ENCODE measurements at places on chromosomes 13 and 19.

DNA sequence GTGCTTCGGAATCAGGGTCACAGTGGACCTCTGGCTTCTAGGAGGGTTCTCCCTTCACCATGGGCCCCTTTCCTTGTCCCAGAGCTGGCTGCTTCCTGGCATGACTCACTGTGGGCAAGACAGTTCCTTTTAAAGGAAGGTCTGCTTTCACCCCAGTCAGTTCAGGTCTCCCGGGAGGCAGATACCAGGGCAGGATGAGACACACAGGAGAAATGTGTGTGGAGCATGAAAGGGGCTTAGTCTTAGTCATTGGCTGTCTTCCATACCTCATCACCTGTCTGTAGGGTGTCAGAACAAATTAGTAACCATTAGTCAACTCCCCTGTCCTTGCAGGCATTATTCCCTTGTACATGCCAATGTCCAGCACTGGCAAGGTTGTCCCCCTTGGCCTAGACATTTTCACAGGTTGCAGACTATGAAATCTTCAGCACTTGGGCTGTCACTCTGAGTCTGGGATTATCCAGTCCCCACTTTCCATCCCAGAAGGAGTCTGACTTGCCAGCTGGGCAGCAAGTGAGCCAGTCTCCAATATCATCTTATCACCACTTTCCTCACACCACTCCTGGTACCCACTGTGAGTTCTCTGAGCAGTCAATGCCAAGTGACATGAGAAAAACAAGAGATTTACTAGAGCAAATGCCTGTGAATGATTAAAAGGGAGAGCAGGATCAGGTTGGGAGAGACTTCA, 76.8 kb upstream of the MEDAG start:
- DNase-seq, result no peak

DNA sequence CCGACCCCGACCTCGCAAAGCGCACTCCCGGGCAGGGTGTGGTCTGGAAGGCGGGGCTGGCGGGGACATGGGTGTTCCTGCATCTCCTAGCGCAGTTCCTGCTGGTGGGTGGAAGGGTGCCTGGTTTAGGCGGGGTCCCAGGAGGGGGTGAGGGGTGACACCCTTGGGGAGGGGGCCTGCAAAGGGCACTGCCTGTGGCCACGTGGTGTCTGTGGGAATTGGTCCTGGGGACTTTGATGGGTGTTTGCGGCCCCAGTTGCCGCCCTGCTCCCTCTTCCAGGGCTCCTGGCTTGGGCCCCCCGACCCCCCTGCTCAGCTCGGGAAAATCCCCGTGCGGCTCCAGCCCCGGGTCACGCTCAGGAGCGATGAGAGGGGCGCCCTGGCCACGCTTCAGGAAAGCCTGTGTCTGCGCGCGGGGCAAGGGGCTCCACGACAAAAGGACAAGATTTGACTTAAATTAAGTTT, 19.1 kb downstream of the WTIP start:
- DNase-seq, result no peak

DNA sequence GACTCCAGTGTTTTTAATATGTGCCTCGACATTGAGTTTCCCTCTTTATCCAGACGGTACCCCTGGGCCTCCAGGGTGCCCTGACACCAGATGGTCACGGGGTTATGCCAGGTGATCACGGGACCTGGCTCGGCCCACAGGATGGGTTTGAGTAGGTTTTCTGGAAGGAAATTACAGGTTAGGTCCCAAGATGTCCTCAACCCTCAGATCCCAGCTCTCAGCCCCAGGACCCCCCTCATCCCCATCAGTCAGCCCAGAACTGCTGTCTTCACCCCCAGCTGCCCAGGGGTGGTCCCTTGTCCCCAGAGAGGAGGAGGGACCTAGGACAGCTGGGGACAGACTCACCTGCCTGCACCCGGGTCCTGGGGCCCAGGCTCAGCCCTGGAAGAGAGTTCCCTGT, 441 bp downstream of the LILRA4 start:
- DNase-seq, result no peak

GRCh38 chr19:1254530-1255185, 6.3 kb downstream of the MIDN start:
- DNase-seq, result no peak

DNA sequence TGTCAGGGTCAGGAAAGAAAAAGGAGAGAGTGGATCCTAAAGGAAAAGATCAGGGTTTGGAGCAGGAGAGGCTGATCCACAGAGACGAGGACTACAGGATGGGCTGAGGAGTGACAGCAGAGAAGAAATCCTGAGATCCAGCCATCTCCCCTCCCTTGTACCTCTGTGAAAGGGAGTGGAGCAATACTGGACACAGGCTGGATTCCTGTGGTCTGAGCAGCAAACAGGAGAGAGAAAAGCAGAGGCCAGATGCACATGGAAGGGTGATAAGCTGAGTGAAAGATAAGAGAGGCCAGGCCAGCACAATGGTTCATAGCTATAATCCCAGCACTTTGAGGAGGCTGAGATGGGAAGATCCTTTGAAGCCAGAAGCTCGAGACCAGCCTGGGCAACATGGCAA, 472.1 kb upstream of the TSHZ3 start:
- no peak for DNase-seq

DNA sequence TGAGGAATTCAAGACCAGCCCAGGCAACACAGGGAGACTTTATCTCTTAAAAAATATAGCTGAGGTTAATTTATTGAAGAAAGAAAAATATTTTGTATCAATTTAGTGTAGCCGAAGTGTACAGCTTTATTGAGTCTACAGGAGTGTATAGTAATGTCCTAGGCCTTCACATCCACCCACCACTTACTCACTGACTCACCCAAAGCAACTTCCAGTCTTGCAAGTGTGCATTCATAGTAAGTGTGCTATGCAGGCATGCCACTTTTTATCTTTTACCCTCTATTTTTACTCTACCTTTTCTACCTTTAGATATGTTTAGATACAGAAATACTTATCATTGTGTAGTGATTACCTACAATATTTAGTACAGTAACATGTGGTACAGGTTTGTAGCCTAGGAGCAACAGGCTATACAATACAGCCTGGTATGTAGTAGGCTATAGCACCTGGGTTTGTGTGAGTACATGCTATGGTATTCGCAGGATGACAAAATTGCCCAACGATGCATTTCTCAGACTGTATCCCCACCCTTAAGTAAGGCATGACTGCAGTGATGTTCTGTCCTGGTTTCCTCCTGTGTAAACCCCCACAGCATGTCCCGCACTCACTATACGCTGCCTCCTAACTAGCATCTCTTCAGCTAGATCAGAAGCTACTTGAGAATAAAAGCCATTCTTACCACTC, 15.3 kb upstream of the ATP12A start:
- DNase-seq, result no peak

- no peak for DNase-seq
Observed at GRCh38 chr13:32707471-32707870, 121.2 kb downstream of the PDS5B start.

GRCh38 chr13:113534236-113534860, 43.8 kb upstream of the DCUN1D2 start:
- DNase-seq, result no peak

DNA sequence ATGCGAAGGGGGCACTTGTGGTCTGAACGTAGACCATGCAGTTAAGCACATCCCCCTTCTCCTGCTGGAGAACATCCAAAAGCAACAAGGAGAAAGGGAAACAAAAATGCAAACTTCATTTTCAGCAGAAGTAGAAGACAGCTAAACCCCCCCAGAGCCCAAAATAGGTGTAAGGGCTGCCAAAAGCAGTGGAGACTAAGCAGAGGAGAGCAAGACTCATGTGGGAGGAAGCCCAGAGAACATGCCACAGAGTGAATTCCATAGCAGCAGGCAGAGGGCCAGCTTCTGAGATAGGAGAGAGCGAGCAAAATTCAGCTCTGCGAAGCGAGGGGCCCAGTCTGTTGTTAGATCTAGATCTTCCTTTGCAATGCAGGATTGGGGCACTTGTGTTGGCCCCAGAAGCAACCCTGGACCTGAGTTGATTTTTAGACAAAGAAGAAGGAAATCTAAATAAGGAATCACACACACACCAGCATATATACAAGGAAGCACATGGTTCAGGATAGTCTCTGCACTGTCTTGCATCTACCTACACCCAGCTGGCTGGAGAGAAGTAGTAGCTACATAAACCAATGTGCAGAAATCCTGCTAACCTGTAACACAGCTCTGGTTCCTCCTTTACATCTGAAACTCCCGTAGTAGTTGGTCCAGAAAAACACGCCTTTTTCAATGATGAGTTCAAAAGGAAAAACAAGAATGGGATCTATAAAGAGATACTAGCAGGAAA, 199.6 kb downstream of the SPRY2 start:
- no peak for DNase-seq

GRCh38 chr19:532561-533363, 1.2 kb downstream of the CDC34 start:
- no peak for DNase-seq

- DNase-seq, result no peak
Observed at GRCh38 chr13:29887686-29888085, 37.3 kb upstream of the UBL3 start.

DNA sequence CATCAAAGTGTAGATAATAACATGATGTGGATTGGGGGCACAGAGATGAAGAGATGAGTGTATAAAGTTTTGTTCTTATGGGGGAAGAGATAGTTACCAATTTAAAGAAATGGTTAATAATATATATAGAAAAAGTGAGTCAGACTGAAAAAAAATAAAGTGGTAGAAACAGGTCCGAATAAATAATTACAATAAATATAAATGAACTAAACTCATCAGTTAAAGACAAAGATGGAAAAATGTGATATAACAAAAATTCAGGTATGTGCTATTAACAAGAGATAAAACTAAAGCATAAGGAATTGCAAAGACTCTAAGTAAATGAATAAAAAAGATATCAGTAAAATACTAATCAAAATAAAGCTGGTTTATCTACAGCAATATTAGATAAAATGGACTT, 61.1 kb upstream of the KPNA3 start:
- no peak for DNase-seq

DNA sequence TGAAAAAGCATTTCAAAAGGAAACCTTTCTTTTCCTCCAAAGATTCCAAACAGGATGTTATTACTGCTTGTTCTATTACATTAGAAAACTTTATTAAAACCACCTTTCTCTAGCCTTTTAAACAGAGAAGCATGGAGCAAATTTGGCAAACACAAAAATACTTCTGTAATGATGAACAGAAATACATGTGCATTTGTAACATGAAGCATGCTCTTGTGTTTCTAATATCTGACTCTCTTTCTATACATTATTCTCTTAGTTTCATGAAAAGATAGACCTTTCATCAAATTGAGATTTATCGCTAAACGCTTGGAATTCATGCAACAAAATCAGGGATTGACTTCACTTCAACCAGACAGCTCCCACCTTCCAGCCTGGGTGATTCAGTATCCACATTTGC, 152.8 kb upstream of the IRS2 start:
- no peak for DNase-seq

DNA sequence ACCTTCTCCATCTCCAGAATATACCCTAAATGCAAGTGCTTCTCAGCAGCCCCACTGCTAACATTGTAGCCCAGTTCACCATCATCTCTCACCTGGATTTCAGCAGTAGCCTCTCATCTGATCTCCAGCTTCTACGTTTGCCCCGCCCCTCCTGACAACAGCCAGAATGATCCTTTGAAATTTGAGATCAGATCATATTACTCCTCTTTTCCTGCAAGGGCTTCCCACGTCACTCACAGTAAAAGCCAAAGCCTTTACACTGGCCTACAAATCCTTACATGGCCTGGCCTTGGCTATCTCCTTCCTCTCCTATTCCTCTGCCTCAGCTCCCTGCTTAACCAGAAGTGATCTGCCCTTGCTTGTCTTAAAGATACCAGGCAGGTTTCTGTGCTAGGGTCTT, 94.3 kb upstream of the NBEA start:
- no peak for DNase-seq

GRCh38 chr13:26653310-26653709, 95.8 kb downstream of the WASF3 start:
- DNase-seq, result no peak

- DNase-seq, result no peak
Observed at GRCh38 chr13:75691183-75691582, 55.1 kb downstream of the LMO7 start.

DNA sequence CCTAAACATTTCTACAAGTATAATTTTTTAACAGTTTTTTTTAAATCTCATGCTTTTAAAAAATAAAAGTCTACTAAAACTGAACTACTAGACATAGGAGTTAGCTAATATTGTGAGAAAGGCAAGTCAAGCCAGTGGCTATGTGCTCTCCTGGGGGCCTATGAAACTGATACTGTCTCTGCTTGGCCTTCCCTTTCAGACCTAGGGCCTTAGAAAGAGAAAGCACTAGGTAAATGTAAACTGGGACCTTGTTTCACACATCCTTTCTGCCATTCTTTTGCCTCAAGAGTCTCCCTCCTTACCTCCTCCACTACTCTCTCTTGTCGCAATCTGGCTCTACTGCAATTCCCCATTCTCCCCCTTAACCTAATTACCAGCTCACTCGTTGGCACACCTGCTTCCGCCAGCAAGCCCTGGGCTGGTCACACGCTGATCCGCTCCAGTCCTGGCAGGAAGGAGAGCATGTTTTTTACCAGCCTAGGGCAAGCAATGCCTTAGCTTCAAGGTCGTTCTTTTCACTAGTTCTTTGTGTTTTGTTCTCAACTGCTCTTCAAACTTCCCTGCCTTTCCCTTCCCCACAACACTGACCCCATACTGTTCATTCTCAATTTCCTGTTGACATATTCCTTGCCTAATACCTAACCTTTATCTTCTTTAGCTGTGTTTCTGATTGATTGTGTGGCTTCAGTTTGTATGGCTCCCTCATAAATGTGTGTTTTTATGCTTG, 23.1 kb downstream of the TBC1D4 start:
- no peak for DNase-seq

DNA sequence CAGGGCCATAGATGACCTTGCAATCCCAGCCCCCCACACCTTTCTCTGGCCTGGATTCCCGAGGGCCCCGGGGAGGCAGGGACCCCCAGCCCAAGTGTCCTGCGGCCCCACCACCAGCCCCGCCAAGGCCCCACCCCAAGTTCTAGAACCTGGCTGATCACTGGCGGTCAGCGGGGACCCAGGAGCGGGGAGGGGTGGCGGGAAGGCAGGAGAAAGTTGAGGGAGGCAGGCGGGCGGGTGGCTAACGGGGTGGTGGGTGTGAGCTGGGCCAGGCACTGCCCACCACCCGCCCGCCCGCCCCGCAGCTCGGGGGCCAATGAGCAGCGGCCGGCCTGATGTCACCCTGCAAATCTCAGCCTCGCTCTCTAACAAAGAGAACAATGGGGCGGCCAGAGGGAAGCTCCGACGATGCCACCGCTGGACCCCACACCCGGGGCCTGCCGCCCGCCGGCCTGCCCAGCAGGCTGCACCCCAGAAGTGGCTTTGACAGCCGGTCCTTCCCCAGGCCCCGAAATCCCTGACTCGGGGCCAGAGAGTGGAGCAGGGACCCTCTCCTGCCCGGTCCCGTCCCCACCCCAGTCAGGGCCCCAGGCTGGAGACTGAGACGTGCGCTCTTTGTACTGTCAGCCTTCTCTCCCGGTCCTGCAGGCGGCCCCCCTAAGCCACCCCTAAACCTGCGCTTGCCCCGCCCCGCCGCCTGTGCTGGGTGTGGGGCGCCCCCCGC, 1.6 kb downstream of the MEX3D start:
- peak; percentile 82 for DNase-seq

GRCh38 chr19:49188626-49189200, 31.1 kb downstream of the TRPM4 start:
- DNase-seq, result no peak

All from renal cortex interstitium (tissue), 15 donors.